ENCODE measurements at places on chromosomes 6 and 20.

DNA sequence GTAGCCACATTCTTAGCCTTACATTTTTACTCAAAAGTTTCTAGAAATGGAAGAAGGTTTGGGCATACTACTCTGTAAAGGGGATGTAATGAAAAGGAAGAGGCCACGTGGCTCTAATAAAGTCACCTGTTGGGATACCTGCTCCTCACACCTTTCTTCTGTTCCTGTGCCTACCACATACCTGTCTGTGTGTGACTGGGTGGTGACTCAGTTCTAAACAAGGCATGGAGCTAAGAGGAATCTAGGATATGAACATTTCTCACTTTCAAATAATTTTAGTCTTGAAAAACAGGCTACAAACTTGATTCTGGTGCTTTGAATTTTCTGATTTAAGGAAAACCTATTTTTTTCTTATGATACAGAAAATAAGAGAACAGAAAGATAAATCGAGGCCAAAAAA lies 363.6 kb downstream of the RFPL4B start:
- no peak for DNase-seq

DNA sequence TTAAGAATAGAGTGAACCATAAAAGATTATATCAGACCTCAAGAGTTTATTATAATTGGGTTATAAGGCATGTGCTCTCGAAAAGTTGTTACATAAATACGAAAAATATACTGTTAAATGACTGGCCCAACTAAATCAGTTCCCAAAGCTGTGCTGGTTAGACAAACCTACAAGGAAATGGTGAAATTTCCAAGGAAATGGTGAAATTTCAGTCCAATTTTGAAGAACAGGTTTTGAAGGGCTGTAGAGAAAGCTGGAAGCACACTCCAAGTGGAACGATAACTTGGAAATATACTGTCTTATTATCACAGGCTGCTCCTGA lies 400 bp upstream of the TRMT11 start:
- DNase-seq: no peak

GRCh38 chr20:60078351-60079250 lies 120.4 kb downstream of the CDH26 start:
- DNase-seq: no peak

GRCh38 chr6:21263531-21264287 lies 329.8 kb upstream of the SOX4 start:
- DNase-seq: no peak

GRCh38 chr6:145648149-145648548 lies 87.2 kb downstream of the EPM2A start:
- DNase-seq: no peak

DNA sequence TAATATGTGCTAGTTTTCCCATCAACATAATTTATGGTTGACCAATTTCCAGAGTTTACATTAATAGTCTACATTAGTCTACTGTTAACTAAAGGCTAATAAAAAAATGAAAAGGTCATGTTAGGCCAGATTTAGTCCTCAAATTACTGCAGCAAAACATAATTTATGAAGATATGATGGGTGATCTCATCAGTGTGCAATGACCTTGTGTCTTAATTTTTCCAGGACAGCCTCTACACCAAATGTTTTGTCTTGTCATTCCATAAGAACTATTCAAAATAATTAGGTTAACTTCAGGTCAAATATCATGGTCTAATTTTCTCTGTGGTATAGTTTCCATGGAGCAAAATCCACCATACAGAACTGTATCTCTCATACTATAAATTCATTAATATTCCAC lies 234.2 kb downstream of the COL12A1 start:
- DNase-seq: no peak

DNA sequence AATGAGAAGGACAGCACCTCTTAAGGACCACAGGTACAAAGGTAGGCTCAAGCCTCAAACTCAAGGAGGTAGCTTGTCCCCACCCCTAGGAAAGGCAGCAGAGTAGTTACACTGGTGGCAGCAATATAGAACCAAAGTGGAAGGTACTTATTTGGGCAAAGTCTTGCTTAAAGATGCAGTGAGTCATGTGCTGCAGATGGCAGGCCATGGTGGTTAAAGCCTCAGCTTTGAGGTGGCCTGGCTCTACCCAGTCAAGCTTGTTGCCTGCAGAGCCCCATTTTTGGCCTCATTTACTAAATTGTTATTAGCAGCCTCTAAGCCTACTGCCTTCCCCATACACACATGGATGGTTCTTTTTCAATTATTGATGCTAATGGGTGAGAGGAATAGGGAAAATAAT lies 146.0 kb downstream of the ELOVL4 start:
- no peak for DNase-seq

- no peak for DNase-seq
These were observed 212.1 kb upstream of the PHACTR1 start for GRCh38 chr6:12504325-12504966.

- no peak for DNase-seq
These were observed 643.7 kb downstream of the UTRN start for GRCh38 chr6:144928847-144929246.

- no peak for DNase-seq
These were observed 159.0 kb upstream of the RIPOR2 start for GRCh38 chr6:25094726-25095125.

DNA sequence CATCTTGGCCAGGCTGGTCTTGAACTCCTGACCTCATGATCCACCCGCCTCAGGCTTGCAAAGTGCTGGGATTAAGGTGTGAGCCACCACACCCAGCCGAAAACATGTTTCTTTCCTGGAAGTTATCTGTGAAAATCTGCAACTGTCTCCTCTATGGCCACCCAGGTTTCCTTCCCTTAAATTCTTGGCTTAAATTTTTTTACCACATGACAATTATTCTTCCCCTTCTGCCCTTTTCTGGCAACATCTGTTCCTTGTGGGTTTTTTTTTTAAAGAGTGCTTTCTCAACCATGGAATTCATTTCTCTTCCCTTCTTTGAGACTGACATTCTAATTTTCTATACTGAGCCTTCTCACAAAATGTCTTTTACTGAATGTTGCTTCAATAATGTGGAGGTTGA lies 59.6 kb downstream of the DOK5 start:
- DNase-seq: no peak

DNA sequence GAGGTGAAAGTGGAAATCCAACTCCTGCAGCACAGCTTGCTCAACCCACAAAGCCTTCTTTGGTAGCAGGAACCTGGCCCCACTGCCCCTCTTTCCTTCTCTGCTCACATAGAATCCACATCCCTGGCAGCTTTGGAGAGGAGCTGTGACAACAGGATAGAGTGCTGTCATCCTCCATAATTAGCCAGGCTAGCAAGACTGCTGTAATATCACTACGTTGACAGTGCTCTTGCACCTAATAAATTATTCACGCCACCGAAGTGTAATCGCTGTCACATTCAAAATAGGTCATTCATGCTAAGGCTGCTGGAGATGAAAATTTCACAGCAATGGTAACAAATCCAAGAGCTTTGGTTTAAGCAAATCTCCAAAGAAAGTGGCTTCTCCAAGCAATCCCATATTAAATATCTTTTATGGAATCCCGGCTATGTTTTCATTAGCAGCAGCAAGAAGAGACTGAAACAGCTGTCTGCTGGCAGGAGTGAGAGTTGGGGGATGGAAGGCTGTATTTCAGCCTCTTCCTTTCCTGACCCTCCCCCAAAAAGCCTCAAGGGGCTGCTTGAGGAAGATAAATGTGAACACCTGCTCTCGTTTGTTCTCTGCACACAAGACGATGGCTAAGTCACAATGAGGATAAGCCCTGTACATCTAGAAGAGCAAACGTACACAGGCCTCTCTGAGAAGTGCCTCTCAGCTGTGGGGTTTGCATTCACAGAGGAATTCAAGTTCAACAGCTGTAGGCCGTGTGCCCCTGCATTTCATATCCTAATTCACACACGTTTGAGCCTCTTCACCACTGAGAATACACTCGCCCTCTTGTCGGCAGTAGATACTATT lies 16.5 kb downstream of the RIPOR2 start:
- no peak for DNase-seq

GRCh38 chr6:149716181-149716963 lies 1.5 kb downstream of the LATS1 start:
- DNase-seq: no peak

- no peak for DNase-seq
These were observed 116.5 kb upstream of the PRND start for GRCh38 chr20:4605166-4605565.

DNA sequence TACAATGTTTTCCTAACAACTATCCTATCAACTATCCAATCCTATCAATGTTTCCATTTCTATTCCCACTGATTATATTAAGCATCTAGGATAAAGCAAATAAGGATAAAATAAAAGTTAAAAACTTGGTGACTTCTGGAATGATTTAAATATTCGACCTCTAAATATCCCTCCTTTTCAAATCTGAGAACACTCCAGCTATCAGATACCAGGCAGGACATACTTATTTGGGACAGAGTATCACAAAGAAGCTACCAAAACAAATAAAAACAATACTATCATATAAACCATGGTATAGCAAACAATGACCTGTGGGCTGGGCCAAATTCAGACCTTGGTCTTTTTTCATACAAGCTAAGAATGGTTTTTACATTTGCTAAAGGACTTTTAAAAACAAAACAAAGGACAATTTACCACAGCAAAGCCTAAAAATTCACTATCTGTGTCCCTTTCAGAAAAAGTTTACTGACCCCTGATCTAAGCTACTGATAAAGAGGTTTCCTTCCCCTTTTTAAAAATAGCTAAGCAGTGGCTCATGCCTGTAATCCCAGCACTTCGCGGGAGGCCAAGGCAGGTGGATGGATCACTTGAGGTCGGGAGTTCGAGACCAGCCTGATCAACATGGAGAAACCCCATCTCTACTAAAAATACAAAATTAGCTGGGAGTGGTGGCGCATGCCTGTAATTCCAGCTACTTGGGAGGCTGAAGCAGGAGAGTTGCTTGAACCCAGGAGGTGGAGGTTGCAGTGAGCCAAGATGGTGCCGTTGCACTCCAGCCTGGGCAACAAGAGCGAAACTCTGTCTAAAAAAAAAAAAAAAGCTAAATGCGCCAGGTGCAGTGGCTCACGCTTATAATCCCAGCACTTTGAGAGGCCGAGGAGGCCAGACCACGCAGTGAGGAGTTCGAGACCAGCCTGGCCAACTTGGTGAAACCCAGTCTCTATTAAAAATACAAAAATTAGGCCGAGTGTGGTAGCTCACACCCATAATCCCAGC lies 6.0 kb downstream of the NUP153 start:
- no peak for DNase-seq

GRCh38 chr6:38113825-38114576 lies 294.5 kb downstream of the ZFAND3 start:
- no peak for DNase-seq

- DNase-seq: no peak
These were observed 4.4 kb downstream of the AIG1 start for GRCh38 chr6:143064951-143065683.

- no peak for DNase-seq
These were observed 83.2 kb downstream of the DLL1 start for GRCh38 chr6:170207586-170208181.

DNA sequence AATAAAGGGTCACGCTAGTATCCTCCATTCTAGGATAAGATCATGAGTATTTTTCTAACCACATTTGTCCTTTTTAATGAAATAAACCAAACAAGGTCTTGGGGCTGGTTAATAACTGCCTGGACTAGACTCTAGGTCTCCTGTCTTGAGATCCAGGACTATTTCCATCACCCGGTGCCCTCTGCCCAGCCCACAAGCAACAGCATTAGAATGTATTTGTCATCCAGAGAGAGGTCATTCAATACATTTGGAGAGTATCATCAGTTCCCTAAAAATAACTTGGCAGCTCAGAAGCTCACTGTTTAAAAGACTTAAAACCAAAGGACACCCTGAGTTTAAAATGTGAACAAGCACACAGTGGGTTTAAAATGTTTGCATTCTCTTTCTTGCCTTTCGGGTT lies 4.4 kb upstream of the RBM24 start:
- DNase-seq: no peak

GRCh38 chr6:82521369-82521768 lies 157.8 kb downstream of the TPBG start:
- no peak for DNase-seq

DNA sequence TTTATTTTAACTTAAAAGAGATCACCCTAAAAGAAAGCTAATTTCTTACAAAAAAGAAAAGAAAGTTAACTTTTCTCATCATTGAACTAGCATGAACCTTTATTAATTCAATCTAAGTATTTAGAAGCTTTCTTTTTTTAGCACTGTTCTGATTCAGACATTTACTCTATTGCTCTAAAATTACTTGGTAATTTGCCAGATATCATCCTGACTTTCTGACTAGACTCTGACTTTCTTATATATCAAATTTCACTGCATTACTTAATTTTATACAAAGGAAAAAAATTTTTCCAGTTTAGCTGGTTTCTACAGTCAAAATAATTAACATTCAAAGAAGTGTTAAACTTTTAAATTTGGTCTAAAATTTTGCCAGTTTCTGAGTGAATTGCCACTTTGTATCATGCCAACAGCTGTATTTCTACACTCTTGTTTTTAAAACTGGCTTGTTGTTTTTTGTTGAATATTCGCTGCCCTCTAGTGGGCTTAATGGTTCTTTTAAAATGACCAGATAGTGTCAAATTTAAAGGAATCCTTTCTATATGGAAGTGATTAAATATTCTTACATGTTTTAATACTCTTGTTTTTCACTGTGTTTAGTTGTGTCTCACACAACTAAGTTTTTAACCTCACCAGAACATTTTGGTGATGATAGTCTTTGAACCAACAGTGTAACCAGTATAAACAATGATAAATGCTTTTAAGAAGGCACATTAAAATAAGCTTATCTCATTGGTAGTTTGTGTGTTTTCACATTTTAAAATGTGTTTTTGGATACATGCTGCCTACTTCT lies 102.0 kb downstream of the POPDC3 start:
- DNase-seq: no peak

DNA sequence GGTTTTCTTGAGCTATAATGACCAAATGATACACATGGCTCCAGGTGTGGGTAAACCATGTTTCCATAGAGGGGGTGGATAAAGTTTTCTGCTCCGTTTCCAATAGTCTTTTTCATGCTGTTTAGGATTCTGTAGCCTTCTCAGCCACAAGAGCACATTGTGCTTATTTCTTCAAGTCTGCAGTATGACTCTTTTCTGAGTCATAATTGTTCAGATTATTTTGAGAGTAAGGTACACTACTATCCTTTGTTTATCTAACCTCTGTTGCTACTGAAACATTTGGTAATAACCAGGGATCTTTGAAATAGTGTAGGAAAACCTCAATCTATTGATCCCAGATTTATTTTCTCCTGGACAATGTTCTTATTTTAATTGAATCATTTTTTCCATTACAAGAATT lies 247.9 kb upstream of the BMP2 start:
- no peak for DNase-seq

All from cerebellar nuclear complex (tissue), 1 donor.